ENCODE measurements at places on chromosomes 2 and 18.

DNA sequence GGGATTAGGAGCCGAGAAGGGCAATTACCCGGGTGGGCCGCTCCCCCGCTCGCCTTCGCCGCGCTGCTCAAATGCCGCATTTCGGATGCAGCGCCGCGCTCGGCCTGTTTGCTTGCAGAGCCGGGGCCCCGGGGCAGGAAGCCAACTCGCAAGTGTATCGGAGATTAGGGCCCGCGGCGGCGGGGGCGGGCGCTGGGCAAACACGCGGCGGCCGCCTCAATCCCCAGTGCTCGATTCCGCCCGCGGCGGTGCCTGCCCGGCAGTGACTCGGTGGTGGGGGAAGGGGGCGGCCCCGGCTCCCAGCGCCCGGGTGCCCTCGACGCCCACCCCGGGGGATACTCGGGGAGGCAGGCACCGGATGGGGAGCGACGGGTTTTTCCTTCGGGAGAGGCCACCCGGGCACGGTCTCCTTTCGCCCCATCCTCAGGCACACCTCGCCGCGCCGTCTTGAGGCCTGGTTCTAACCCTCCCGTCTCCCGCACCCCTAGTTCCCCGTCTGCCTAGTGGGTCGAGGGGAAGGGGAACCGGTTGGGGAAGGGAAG lies 26.6 kb upstream of the NOTO start:
- peak; percentile 78 for DNase-seq

GRCh38 chr2:237101118-237101979 lies 15.7 kb downstream of the COPS8 start:
- no peak for DNase-seq

GRCh38 chr2:156311976-156312375 lies 20.5 kb downstream of the NR4A2 start:
- DNase-seq, result no peak

DNA sequence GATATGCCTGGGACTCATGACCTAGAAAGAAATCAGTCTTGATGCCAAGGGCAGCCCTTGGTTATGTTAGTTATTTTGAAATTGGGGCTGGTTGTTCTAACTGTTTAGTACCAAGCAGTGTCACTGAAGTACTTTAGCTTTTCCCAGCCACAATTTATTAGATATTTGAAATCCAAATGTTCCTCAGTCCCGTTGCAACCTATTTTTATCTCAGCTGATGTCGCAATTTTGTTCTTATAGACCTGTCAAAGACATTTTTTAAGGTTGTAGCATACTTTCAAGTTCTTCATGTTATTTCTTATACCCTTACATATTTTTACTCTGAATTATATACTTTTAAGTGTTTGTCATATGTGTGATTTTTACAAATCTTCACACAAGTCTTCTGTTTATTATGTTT lies 100.1 kb downstream of the LRP1B start:
- DNase-seq, result no peak

DNA sequence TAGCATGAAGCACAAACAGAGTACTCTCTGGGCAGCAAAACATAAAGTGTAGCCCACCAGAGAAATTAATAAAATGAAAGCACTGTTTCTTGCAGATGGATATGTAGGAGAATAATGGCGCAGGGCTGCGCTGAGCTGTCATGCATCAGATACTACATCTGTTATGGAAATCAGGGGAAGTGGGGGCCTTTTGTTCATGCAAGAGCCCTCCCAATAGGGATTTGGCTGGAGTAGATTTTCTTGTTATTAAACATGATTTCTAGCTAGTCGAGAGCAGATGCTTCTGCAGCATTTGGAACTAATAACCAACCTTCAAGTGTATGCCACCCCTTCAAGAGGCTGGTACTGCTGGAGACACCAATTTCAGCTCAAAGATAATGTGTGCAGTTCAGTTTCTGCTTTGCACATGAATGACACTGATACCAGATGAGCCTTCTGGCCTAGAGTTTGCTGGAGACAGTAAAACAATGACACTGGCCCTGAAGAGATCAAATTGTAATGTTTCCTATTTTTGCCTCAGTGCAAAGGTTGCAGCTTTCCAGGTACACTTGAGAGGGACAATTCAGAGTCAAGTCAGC lies 58.0 kb downstream of the RND3 start:
- DNase-seq, result no peak

All from ELF-1 (cell line).